LNCaP clone FGC (cell line): ENCODE measurements at places on chromosomes 3 and 15.

DNA sequence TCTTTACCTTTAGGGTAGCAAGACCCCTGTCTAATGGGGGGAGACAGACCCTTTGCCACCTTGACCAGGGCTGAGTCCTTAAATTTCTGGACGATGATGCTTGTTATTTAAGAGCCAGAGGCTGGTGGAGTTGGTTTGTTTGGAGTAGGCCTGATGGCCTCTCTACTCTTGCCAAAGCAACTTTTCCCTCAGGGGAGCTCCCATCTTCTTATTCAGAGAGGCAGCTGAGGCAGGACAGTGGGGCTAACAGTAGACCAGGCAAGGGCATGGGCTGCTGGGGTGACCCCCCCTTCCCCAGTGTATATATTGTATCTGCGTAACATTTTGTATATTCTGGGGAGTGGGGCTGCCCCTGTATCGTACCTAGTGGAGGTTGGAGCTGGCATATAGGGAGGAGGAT, 10.3 kb downstream of the RPS17 start:
- DNase-seq: no peak

GRCh38 chr3:3646934-3647333, 152.3 kb upstream of the LRRN1 start:
- no peak for DNase-seq

DNA sequence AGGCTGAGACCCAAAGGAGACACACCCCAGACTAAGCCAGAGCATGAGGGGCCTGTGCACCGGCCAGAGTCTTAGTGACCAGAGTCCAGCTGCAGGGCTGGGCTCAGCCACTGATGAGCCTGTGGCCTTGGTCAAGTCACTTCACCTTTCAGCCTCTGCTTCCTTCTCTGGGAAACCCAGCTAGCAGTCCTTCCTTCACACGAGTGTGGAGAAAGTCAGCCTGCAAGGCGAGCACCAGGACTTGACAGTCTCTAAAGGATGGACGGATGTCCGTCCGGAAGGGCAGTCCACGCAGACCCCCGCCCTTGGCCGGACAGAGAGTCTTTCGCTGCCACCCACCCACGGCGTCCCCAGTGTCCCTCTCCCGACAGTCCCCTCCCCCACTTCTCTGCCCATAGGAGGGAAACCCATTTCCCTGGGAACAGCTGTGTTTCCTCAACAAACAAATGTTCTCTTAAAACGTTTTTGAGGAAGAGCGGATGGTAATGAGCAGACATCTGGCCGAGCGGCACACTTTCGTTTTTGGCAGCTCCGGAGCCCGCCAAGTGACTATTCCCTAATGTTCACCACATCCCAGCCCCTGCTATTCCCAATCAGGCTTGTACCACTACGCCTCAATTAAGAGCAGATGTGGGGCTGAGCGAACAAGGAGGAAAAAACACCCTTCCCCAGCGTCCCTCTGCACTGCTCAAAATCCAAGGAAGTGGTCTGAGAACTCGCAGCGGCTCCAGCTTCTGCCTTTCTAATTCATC, 129.1 kb upstream of the SMAD3 start:
- no peak for DNase-seq

DNA sequence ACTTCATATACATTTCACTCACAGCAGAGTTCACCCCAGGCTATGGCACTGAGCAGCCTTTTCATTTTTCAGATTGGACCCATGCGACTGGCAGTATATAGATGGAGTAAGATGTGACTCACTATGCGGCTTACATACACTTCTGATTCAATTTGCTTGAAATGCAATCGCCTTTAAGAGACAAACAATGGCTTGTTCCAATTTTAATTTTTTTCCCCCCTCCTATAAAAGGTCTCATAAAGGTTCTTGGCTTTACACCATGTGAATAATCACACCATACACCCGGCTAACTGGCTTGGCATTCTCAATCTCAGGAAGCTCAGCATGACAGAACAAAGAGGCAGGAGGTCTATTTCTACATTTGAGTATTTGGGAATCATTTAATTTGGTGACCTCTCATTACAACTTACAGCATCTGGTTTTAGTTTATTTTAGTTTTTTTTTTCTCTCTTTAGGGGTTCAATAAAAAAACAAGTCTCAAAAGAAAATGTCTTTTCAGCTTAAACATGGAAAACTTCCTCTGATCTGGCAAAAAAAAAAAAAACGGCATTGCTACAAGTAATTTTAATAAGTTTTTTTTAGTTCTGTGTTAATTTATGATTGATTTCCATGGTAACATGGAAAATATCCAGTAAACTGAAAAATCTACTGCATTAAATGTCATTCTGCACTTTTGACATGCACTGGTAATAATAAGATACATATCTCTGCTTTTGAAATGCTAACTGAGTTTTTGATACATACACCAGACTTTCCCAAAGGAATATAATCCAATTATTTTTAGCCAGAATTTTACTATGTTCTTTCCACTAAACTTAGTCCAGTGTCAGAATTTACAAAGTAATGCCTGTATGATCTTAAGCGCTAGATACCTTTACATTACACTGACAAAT, 38.8 kb downstream of the GADL1 start:
- DNase-seq: no peak

GRCh38 chr3:189826566-189826965, 195.4 kb downstream of the TP63 start:
- DNase-seq: no peak

DNA sequence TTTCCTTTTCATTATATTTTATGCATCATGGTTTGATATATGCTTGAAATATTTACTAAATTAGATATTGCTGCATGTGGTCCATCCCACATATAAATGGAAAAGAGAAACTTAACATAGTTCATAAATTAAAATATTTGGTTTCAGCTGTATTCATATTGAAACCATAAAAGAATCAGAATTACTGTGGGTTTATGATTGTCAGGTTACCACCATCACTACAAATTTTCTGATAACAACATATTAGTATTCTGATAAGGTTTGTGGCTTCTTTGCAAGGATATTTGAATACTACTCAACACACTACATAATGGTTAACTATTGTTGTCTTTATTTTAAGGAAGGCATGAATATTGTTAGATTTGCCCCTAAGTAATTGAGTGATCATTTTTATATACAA, 235.5 kb downstream of the UBE2E2 start:
- no peak for DNase-seq

DNA sequence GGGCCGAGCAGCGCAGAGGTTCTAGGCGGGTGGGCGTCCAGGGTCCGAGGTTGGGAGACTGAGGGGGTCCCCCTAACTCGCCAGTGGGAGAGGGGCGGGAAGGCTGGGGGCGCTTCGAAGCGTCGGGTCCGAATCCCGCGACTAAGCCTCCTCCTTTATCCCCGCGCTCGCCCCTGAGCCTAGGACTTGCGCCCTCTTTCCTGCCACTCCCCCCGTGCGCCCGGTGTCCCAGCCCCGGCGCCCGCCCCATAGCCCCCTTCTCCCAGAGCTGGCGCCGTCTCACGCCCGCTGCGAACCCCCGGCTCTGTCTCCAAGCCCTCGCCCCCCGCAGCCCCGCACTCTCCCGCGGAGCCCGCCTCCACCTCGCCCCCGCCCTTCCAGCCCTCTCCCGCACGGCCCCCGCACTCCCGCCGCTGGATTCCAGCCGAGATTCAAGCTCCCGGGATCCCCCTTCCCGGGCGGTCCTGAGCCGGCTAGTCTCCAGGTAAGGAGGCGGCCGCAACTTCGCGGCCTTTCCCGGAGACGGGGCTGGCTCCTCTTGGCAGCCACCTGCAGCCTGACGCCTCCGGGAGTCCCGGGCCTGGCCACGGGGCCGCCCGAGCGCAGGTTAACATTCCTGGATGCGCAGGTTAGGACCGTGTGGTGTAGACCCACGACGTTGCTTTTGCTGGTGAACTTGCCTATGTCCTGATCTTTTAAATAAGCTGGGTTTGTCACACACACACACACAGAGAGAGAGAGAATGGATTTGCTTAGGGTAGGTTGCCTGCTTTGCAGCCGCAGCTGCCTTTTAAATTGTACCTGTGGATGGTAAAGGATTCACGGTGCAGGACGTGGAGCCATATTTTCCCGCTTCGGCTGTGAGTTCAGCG, 563 bp downstream of the PXYLP1 start:
- no peak for DNase-seq

DNA sequence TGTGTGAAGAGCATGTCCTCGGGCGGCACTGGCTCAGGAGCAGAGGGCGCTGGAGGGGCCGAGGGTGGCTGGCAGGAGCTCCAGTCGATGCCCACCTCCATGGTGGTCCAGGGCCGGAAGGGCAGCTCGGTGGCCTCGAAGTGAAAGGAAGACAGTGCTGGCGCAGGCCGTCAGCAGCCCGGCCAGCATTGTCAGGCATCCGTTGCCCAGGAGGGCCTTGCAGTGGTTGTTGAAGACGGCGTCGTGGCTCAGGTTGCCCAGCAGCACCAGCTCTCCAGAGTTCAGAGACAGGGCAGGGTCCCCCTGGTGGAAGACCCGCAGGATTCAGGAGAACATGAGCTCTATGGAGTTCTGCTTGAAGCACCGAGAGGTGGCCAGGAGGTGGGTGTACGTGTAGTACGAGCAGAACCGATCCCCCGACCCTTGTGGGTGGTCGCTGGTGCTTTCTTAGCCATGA, 16.5 kb upstream of the SIAH2 start:
- no peak for DNase-seq

GRCh38 chr3:27653803-27654558, 68.1 kb downstream of the EOMES start:
- no peak for DNase-seq

GRCh38 chr15:99645951-99646350, 80.2 kb downstream of the MEF2A start:
- no peak for DNase-seq

- DNase-seq: no peak
Measured at GRCh38 chr3:141845407-141846049, 30.9 kb upstream of the ATP1B3 start.

DNA sequence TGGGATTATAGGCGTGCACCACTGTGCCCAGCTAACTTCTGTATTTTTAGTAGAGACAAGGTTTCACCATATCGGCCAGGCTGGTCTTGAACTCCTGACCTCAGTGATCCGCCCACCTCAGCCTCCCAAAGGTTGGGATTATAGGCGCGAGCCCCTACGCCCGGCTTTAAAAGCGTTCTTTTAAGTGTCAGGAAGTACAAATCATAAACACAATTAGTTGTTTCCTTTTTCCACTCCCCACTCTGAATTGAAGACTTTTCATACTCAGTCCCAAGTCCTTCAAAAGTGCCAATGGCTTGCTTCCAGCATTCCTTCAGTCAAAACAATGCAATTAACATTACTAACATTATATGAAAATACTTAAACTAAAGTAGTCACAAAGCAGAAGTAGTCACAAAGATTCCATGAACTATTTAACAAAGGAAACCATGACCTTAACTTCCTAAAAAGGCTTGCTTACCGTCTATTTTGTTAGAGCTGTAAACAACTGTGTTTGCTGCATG, 8.1 kb downstream of the WDR82 start:
- no peak for DNase-seq

DNA sequence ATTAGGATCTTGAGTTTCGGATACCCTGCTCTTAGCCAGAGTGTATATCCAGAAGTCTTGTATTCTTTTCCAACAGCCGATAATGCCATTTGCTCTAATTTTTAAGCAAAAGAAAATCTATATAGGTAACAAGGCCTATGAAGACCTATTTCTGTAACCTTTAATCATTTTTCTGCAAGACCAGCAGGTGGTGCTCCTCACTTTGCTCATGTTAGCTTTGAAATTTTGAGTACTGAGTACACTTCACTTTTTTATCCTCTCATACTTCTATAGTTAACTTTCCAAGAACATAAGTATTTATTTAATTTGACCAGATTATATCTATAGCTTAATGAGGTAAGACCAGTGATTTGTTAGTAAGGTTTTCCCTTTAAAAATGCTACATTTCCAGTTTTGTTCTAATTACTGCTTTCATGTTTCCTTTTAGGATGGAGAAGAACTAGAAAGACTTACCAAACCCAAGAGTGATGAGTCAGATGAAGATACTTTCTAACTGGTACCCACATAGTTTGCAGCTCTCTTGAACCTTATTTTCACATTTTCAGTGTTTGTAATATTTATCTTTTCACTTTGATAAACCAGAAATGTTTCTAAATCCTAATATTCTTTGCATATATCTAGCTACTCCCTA, 20.5 kb downstream of the SLC35A5 start:
- DNase-seq: no peak

- DNase-seq: no peak
Measured at GRCh38 chr3:181326637-181327223, 337.2 kb upstream of the DNAJC19 start.

DNA sequence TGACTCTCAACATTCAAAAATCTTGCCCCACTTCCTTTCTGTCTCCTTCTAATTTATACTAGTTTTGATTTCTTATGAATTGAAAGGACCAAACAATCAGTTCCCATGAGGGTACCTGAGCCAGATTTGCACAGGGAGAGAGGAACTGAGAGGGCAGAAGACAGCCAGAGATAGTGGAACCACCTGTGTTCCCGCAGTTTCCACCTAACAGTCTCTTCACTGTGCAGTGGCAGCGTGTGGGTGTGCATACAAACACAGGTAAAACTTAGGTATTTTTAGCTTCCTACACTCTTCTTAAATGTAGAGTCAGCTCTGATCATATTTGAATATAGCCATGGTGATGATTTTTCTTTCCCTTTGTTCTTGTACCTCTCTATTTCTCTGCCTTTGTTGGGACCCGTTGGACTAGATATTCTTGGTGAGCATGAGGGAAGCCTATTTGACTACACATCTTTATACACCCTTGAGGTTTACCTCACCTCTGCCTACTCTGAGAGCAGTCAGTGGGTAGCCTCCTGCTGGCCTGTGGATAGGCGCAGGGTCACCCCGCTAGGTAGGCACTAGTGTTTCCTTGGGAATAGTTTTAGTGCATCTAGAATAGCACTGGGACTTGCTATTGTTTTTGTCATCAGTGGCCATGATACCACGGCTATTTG, 58.8 kb downstream of the MAP3K13 start:
- DNase-seq: no peak

DNA sequence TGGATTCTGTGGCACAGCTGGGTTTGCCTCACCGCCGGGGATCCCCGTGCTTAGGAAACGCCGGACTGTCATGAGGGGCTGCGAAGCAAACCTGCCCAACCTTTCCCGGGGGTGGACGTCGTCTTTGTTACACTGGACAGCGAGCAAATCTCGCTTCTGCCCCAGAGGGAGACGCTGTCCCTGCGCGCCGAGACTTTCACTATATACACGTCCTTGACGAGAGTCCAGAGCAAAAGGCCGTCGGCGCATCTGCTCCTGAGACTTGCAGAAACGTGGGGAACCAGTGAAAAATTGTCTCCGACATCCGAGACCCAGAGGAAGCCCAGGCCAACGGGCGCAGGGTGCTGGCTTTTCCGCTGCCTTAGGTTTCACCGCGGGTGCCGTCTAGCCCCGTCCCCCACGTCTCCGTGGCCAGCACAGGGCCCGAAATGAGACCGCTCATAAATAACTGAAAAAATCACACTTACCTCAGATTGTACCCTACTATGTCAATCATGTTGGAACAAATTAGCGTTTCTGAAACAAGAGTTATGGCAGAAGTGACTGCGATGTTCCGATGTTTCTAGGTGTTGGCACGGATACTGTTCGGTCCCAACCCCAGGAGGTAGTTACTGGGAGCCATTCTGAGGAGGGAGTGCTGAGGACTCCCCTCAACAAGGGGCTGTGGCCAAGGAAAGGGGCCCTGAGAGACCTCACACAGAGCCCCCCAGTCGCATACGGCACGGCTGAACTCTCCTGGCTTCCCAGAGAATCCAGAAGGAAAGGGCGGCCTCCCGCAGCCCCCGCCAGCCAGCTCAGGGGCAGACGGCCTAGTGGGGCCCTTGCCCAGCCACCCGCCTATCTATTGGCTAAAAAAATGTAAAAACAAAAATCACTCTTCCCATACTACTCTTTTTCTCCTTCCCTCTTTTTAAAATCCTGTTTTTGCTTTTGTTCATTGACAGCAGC, 14.4 kb upstream of the MUC4 start:
- DNase-seq: no peak

- no peak for DNase-seq
Measured at GRCh38 chr15:70133781-70134421, 36.2 kb upstream of the TLE3 start.

GRCh38 chr3:70568626-70569025, 256.2 kb upstream of the MDFIC2 start:
- no peak for DNase-seq
